ENCODE measurements at places on chromosomes 12 and 14.
A peak's percentile ranks its signal among the peaks of the same experiment; 100 is the strongest.

- DNase-seq = no peak
Measured at GRCh38 chr14:104416383-104416782, 163.2 kb upstream of the C14orf180 start.

GRCh38 chr12:104134882-104135281, 3.1 kb downstream of the NFYB start:
- no peak for DNase-seq

DNA sequence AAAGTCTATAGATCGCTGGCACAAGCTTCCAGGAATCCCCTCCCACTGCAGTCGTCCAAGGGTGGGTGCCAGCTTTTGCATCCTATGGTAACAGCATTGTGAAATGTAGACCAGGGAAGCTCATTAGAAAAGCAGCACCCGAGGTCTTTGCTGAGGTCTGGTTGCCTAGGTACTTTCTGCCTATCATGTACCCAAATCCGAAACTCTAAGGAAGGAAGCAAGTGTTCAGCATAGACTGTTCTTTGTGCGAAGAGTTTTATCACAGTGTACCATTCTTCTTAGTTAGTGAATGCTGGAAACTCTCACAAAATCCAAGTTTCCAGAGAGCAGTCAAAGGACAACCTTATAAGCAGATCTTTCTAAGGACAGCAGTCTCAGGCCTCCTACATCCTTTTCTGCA, 1532.7 kb upstream of the TMEM132C start:
- DNase-seq = no peak

DNA sequence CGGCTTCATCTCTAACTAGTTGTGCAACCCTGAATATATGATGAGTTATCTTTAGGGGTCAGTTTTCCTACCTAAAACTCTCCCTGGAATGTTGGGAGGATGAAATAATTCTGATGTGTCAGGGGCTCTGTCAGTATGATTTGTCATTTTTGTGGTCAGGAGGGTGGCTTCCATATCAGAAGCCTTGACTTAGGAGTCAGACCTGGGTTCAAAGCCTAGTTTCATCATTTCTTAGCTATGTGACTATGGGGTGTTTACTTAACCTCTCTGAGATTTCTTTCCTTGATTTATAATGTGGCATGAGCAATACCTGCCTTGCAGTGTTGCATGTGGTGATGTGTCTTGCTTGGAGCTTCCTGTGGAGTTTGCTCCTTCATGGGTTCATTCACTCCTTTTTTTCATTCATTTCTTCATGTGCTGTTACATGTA, 146.8 kb downstream of the CHST11 start:
- no peak for DNase-seq

DNA sequence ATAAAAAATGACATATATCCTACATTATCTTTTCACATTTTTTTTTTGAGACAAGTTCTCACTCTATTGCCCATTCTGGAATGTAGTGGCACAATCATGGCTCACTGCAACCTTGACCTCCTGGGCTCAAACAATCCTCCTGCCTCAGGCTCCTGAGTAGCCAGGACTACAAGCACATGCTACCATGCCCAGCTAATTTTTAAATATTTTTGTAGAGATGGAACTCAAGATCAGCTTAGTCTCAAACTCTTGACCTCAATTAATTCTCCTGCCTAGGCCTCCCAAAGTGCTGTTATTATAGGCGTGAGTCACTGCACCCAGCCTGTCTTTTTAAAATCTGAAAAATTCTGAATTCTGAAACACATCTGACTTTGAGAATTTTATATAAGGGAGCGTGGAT, 241.9 kb upstream of the DCN start:
- no peak for DNase-seq

DNA sequence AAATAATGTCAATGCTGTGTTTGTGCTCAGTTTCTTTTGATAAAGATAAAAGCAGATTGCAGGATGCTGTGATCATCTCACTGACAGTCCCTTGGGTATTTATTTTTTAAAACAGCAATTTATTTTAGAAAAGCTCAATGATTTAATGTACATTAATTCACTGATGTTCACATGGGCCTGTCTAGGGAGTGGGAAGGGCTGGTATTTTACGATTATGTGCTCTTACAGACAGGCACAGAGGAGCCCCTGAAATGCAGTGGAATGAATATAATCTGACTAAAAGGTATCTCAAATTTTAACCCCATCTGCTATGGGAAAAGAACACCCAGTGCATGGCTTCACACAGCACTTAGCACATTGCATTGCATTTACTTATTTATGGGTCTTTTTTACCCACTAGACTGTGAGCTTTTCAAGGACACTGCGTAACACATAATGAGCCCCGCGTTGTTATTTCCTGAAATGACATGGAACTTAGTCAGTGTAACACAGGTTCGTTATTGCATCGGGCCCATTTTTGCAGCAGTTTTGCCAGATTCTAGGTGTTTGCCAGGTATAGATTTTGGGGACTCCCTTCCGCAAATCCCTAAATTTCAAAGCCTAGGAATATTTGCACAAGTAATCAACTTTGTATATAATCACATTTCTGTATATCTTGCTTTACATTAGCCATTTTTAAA, 425.3 kb upstream of the FBXO33 start:
- no peak for DNase-seq

DNA sequence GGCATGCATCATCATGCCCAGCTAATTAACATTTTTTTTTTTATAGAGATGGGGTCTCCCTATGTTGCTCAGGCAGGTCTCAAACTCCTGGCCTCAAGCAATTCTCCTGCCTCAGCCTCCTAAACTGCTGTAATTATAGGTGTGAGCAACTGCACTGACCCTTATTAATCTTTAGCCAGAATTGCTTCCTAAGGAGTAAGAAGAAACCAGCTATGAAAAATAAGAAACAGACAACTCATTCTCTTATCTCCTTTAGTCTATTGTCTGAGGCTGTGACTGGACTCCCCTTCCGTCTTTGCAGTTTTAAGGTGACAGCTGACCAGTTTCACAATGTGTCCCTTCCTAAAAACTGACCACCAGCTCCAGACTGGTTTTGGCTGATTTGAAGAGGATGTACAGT, 52.4 kb downstream of the EMP1 start:
- DNase-seq = no peak

- no peak for DNase-seq
Measured at GRCh38 chr12:49959685-49960473, 1.8 kb upstream of the AQP5 start.

DNA sequence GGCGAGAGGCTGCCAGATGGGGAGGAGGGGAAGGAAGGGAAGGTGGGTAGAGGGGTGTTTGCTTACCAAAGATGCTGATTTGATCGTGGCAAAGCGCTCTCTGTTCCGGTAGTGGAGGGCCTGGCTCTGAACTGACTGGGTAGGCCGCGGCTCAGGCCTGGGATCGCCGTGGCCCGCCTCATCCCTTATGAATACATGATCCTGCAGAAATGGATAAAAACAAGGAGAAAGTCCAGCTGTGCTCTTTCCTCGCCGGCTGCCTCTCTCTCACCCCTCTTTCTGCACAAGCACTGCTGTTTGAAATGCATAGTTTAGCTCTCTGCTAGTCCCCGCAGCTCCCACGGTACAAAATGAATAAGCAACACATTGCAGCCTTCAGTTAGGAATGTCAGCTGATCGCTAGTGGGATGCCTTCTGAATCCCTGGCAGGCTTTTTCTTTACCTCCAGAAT, 53.8 kb downstream of the PEBP1 start:
- no peak for DNase-seq

GRCh38 chr12:2541631-2542204, 253.1 kb upstream of the FKBP4 start:
- no peak for DNase-seq

- no peak for DNase-seq
Measured at GRCh38 chr12:84079626-84080025, 833.0 kb downstream of the SLC6A15 start.

DNA sequence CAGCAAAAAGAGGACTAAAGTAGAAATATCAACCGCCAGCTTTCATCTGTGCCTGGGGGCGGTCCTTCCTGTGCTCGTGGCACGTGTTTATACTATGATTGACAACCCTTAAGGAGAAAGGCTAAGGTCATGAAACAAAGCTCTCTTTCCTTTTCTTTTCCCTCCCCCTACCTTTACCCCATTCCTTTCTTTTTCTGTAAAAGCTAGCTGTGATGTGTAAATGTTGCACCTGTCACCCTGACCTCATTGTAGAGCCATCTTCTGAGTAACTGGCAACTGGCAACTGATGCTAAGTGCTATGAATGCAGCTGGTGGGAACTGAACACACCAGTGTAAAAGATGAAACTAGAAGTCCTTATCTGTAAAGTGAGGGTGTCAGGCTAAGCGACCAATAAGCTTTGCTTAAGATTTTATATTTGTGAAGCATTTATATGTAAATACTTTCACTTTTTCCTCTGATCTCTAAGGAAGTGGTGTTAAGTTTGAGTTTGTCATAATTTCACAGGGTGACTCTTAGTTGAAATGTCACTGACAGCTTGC, 102.8 kb upstream of the BCAT1 start:
- peak; percentile 18 for DNase-seq

GRCh38 chr12:63802012-63802608, 22.4 kb downstream of the RXYLT1 start:
- no peak for DNase-seq

GRCh38 chr12:27331927-27332324, 710 bp upstream of the BMAL2 start:
- no peak for DNase-seq

- DNase-seq = no peak
Measured at GRCh38 chr12:7915661-7916403, 20.2 kb downstream of the SLC2A3 start.

- no peak for DNase-seq
Measured at GRCh38 chr12:113997365-113997764, 31.2 kb upstream of the RBM19 start.

DNA sequence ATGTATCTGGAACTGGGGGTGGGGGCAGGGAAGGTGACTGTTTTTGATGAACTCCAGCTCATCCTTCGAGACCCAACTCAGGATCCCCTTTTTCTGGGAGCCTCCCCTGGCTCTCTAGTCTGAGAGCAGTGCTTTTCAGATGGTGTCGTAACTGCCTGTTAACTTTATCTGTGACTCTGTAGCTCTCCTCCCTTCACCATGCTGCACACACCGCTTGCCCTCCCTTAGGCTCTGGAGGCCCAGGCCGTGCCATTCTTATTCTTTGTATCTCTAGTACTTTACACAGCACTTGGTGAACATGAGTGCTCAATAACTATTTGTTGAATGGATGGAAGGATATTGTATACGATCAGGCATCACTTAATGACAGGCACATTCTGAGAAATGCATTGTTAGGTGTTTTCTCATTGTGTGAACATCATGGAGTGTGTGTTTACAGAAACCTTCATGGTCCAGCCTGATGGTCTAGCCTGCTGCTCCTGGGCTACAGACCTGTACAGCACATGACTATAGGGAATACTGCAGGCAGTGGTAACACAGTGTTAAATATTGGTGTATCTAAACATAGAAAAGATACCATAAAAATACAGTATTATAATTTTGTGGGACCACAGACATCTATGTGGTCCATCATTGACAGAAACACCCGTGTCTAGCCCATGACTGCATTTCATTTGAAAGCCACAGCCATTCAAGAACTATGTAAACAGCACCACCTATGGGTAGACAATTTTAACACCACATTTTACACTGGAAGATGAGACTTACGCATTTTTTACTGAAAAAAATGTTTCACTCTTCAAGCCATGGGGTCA, 91.8 kb downstream of the EML1 start:
- no peak for DNase-seq

DNA sequence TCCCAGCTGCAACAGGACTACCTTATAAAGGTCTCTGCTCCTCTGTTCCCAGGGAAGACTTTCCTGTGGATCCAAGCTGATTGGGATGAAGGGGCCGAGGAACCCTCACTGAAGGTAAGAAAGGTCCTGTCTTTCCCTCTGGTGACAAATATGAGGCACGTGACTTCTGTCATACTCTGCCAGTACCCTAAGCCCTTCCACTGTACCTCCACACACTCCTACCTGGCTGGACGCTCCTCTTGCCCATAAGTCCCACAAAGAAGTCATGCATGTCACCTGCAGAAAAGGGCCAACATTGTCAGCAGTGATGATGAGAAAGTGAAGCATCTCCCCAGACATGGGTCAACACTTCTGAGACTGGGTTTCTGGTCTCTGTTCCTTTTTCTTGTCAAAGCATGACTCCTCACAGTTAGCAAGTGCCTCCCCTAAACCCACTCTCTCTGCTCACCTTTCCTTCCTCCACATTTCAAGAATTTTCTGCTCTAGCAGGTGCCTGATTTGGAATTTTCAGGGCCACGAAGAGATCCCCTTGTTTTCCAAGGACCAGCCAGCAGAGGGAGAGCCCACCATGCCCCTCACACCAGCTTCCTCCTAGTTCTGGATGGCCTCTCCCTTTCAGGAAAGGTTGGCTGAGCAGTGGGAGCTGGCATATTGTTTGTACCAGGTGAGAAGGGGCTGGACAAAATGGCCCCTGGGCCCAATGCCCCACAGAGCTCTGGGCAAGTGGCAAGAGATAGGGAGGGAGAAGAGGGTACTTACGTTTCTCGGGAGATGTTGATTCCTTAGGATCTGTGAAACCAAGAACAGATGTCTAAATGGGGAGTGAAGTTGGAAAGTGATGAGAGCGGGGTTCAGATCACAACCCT, 3.5 kb downstream of the TAC3 start:
- DNase-seq = no peak

GRCh38 chr12:58252914-58253313, 311.5 kb downstream of the ATP23 start:
- DNase-seq = no peak

DNA sequence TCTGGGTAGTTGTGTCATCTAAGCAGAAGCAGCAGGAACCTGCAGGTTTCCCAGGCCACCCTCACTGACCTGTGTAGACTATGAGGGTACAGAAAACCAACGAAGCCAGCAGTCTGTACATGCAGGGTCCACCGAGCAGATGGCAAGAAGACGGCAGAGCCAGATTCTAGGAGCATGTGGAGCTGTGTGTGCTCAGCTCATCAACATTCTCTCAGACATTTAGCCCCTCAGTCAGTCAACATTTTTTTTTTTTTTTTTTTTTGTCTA, 7.3 kb upstream of the ASIC1 start:
- DNase-seq = no peak

- DNase-seq = no peak
Measured at GRCh38 chr14:37093364-37093763, 79.0 kb downstream of the SLC25A21 start.

DNA sequence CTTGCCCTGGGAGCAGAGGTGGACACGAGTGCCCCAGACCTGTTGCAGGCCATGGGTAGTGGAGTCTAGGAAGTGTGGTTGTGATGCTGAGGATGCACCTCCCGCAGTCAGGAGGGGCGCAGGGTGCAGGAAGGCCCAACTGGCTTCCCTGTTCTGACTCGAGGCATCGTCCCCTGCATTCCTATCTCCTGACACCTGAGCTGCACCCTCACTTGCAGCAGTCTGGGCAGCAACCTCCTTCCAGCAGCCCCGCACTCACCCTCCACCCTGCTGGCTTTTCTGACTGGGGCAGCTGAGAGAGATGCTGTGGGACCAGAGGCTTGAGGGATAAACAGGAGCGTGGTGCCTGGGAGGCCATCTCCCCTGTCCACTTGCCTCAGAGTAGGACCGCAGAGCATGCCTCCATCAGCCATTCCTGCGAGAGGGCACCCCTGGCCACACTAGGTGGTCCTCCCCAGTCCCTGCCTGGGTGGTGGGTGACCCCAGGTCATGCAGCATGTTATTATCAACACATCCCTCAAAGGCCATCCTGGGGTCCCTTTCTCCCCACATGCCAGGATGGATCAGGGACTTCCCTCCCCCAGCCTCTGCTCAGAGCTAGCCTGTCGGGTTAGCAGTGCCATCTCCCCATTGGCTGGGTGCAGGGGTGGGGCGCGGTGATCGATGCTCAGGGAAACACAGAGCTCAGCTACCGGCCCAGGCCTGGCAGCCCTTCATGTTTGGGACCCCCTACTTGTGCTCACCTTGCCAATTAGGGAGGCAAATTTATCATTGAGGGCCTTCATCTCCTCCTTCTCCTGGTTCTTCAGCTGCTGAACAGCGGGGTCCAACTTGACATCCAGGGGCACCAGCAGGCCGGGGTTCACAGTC, 719 bp downstream of the KRT80 start:
- no peak for DNase-seq

Data from activated naive CD4-positive, alpha-beta T cell (primary cell).